Stimulated activated CD8-positive, alpha-beta memory T cell treated with anti-CD3 and anti-CD28 coated beads, Interleukin-15, amount 100 ng/mL, for 24 hours (primary cell): ENCODE measurements at places on chromosomes 7 and 10.

DNA sequence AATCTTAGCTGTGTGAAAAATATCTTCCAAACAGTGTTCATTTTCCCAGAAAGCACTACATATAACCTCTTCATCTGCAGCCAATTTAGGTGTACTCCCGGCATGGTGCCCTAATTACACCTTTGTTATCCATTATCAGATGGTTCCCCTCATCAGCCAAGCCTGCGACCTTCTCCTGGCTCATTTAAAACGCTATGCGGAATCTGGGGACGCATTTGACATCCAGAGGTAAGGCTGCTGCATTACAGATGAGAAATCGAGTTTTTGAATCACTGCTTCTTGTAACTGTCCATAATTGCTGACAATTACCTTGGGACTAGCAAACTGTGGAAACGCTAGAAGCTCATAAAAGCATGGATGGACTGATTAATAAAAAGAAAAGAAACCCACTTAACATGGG is 109.5 kb downstream of the PARP12 start:
- DNase-seq, result no peak

DNA sequence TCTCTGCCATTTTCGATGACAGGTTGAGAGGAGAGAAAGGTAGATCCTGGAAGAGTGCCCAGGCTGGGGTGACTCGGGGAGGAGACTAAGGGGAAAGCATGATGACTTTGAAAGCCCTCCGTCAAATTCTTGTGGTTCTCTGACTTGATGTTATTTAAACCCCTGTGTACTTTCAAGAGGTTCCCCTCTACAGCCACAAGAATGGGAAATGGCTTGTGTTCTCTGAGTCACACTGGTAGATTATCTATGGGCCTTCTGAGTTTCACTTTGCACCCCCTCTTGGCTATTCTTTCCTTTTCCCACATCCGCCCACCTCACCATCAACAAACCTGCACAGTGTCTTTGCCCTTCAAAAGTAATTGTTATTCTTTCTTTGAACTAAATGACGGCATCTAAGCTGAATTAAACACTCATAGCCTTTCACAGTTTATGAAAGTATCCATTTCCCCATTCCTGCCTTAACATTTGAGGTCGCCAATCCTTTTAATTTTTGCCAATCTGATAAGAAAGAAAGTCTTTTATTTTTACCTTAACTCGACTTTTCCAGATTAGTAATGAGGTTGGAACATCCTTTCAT is 24.1 kb downstream of the PRF1 start:
- DNase-seq, result no peak

- DNase-seq, result no peak
These were observed 28.1 kb downstream of the DLG5 start for GRCh38 chr10:77898323-77899079.

DNA sequence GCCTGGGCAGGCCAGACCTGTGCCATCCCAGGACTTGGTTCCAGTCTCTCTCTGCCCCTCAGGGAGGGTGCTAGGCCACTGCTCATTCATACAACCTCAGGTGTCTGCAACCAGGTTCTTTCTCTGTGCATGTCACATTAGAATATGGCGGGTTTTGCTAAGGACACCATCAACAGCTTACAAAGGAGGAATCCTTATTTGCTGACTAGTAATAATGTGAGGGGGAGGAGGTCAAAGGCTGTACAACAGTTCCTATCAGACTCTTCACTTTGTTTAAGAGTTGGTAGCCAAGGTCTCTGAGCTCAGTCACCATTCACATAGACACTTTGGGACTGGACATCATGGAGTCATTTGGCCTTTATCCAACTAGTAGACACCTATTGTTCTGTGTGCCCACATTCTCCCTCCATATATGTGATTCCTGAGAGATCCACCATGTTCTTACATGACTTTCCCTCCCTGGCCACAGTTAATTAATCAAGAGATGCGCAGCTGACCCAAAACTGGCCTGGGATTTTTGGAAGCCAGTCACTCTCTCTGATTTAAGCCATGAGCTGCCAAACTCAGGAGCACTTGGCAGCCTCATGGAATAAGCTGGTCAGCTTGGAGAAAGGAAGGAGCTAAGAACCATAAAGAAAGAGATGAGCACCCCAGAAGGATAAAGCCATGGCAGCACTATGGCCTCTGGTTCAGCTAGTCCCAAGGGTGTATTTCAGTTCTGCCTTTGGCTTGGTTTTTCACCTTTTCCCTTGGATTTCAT is 51.2 kb downstream of the DPCD start:
- no peak for DNase-seq

GRCh38 chr7:113142385-113143119 is 24.2 kb upstream of the SMIM30 start:
- no peak for DNase-seq

GRCh38 chr10:49552277-49552676 is 13.4 kb upstream of the ERCC6 start:
- DNase-seq, result no peak

- DNase-seq, result no peak
These were observed 410.0 kb downstream of the HTR7 start for GRCh38 chr10:90447831-90448230.

GRCh38 chr7:155861480-155861868 is 49.2 kb upstream of the SHH start:
- no peak for DNase-seq

DNA sequence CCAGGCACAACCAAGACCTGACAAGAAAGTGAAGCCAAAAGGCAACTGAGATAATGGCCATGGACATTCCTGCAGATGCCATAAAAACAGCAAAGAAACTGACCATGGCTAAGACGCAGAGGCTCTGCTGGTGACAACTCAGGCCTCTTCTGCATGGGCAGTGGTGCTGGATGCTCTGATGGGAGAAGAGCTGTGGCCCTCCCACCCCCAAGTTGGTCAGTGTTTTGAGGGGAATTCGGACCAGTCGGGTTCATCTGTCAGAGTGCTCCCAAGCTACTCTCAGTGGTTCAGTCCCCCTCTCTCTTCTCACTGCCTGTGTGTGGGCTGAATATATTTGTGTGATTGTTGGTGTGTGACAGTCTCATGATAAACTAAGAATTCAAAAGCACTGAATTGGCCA is 79.0 kb upstream of the GPR26 start:
- no peak for DNase-seq

DNA sequence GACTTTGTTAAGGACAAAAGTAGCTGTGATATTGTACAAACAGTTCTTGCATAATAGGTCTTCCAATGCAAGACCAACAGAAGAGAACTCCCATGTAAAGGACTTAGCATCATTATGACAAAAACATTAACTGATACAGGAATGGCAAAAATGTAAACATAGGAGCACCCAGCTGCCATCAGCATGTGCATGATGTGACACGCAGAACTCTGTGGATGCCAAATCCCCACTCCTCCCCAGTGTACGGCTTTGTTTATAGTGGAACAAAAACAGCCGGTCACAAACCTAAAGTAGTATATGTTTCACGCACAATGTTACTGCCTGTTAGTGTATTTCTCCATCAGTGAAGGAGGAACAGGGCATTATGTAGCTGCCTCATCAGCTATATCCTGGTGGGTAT is 316.0 kb upstream of the AOAH start:
- no peak for DNase-seq

DNA sequence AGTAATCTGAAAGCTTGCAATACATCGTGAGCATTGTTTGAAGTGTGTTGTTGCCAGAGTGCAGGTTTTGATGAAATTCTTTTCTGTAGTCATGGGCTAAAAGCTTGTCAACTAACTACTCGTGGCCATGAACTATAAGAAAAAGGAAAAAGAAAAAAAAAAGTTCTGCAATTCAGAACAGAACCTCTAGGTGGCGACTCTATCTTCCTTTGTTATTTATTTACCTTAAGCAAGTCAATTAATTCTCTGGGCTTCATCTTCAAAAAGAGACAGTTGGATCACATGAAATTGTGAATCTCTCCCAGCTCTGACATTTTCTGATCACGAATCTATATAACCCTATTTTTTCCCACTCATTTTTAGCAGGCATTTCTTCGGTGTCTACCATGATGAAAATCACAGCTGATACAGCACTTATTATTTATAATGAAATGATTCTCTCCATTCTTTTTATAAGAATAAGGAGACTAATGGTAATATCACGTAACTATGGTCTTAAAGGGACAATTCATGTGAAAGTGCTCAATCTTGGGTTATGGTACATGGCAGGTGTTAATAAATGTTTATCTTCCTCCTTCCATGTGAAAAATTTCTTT is 18.8 kb downstream of the TMEM196 start:
- no peak for DNase-seq

DNA sequence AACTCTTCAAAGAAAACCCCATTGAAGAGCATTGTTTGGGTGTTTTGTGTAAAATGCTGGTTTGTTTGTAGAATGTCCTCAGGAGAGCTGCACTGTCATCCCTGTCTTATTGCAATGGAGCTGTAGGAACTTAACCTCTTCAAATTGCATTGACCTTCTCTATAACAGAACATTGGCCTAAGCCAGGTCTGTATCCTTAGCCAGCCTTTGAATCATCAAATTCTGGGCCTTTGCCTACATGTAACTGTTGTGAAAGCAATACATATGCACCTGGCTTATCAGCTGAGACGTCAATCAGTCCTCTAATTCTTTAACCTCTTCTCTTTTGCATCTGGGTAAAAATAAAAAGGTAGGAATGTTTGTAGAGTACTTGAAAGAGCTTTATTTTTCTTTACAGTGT is 196.0 kb downstream of the CSTF2T start:
- DNase-seq, result no peak

GRCh38 chr10:24974976-24975375 is 22.6 kb upstream of the PRTFDC1 start:
- DNase-seq, result no peak

DNA sequence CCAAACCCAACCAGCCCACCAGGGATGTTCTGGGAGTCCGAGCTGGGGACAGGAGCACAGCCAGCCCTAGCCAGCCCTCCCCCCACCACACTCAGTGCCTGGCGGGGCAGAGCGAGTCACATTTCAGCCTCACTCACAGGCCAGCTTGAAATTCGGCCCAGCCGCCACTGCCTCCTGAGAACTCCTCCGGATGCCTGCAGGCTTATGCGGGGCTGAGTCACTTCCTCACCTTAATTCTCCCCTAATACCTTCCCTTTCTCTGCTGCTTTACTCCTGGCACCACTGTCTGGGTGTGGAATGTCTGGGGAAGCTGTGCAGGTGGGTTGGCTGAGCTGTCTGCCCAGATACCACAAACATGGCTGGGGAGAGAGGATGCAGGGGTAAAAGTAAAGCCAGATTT is 22.6 kb upstream of the DLG5 start:
- DNase-seq, result no peak

DNA sequence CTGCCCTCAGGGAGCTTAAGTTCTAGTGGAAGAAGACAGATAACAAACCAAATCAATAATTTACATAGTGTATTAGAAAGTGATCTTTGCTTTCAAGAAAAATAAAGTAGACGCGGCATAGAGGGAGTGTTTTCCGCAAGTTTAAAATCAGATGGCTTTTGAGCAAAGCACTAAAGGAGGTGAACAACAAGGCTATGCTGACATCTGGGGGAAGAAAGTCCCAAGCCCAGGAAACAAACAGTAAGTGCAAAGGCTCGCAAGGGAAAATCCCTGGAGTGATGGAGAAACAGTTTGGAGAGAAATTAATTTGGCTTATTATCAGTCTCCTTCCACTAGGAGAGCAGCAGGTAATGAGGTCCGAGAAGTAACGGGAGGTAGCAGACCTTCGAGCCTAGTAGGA is 1.9 kb upstream of the CNNM2 start:
- no peak for DNase-seq

- no peak for DNase-seq
These were observed 84.0 kb upstream of the ANLN start for GRCh38 chr7:36305648-36306047.

DNA sequence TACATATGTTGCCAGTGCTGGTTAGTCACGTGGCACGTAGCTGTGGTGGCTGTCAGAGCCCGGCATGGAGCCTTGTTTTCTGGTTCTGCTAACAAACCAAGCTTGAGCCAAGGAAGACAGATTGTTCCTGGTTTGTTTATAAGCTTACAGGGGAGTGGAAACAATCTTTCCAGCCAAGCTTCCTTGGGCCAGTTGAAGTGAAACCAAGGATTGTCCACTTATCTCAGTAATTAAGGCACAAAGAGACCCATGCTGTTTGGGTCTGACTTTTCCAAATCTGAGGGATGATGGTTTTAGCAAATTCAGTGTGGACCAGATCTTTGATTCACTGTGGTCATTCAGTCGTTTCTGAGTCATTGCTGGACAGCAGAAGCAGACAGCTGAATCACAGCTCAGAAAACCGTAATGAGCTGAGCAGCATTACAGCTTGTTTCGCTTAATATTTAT is 297.3 kb upstream of the COBL start:
- no peak for DNase-seq

- no peak for DNase-seq
These were observed 26.3 kb upstream of the HMX3 start for GRCh38 chr10:123109466-123109865.

GRCh38 chr7:57821438-57822382 is 371.7 kb downstream of the ZNF716 start:
- no peak for DNase-seq

- DNase-seq, result no peak
These were observed 834.3 kb upstream of the C7orf33 start for GRCh38 chr7:147756300-147756699.

DNA sequence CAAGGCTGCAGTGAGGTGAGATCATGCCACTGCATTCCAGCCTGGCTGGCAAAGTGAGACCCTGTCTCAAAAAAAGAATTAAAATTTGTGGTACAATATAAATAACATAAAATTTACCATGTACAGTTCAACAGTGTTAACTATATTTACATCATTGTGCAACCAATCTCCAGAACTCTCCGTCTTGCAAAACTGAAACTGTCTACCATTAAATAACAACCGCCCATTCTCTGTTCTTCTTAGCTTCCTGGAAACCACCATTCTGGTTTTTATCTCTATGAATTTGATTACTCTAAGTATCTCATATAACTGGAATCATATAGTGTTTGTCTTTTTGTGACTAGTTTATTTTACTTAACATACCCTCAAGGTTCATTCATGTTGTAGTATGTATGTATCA is 167.6 kb downstream of the AUTS2 start:
- DNase-seq, result no peak
